ENCODE measurements at places on chromosomes 5 and 9.
A peak's percentile ranks its signal among the peaks of the same experiment; 100 is the strongest.

GRCh38 chr5:57495285-57496086 lies 12.9 kb upstream of the ACTBL2 start:
- DNase-seq, result no peak

DNA sequence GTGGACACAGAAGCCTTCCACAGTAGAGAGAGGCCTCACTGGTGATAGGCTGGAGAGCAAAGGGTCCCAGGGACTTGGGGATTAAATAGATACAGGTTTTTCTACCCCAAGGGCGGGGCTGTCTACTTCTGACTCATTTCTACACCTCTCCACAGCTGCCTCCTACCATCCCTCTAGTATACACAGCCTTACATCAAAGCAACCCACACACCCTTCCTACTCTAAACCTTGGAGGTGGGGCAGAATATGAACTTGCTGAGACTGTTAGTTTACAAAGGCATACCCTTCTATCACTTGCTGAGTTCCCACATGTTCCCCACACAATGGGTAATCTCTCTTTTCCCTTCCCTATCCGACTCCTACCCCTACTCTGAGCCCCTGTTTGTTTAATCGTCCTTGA lies 19.9 kb upstream of the PCA3 start:
- no peak for DNase-seq

- no peak for DNase-seq
These were observed 184.4 kb downstream of the ISL1 start for GRCh38 chr5:51567636-51568035.

DNA sequence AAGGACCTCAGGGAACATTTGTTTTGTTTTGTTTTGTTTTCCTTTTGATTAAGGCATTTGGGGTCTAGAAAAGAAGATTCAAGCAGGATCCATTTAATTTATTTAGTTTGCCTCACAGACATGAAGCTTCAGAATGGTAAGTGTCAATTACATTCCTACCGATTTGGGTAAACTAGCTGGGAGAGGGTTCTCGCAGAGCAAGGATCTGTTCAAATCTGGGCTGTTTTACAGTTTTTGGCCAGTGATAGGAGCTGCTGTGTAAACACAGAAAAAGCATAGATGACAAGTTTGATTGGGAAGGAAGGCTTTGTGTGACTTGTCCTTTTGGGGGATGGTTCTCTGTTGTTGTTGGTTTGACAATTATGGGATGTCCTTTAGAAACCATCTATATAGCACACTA lies 470.3 kb upstream of the WWC1 start:
- DNase-seq, result peak; percentile 65

All from fibroblast of skin of right quadriceps (primary cell).